Left ventricle myocardium inferior (tissue), 1 donor: ENCODE measurements at places on chromosomes 12 and 14. TPM values are rescaled to one million over a fixed set of nuclear protein-coding genes. Genes with fewer than 3 reads are reported as not detected.

DNA sequence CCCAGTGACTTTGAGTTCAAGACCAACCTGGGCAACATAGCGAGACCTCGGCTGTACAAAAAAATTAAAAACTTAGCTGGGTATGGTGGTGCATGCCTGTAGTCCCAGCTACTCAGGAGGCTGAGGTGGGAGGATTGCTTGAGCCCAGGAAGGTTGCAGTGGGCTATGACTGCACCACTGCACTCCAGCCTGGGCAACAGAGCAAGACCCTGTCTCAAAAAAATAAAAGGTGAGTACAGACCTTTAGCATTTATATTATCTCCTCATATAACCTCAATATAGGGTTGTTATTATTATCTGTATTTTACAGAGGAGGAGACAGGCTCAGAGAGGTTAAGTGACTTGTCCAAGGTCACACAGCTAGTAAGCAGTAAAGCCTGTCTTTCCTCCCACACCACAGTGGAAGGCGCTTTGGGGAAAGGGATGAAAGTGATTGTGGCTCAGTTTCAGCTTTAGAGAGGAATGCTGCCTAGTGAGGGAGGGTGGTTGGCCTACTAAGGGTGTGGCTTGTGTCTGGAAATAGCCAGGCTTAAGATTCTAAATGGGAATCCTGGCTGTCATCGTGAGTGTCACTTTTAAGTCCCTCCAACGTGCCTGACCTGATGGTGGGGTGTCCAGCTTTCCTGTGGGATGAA, 7.2 kb downstream of the TPCN1 start:
- no peak for DNase-seq
- H3K27me3 ChIP-seq: no peaks in the 10 kb centered on the region
- H3K4me1 ChIP-seq: peaks cover 100% of the 10 kb centered on the region
- peaks cover 72% of the 10 kb centered on the region for H3K36me3 ChIP-seq
- H3K4me3 ChIP-seq: peak overlapping the region; percentile 8
- H3K27ac ChIP-seq: peak overlapping the region; percentile 99

DNA sequence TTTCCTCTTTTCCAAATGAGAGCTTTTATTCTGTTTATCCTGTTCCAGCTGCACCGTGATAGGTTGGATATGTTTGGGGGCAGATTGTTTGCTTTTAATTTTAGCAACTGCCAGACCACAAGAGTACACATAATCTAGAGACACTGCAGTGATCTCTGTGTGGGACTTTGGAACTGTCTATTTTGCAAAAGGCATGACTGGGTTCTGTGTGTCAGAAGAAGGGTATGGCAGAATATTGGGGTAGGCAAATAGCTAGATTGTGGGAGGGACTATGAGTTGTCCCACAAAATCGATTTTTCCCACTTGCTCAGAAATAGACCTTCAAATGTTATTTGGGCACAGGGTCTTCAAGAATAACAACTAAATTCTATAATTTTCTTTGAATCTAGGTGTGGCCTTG, 275.9 kb upstream of the KITLG start:
- no peak overlapping the region for H3K4me3 ChIP-seq
- H3K27me3 ChIP-seq: no peaks in the 10 kb centered on the region
- DNase-seq: no peak
- H3K36me3 ChIP-seq: no peaks in the 10 kb centered on the region
- no peaks in the 10 kb centered on the region for H3K4me1 ChIP-seq

GRCh38 chr12:89882792-89883191, 174.2 kb upstream of the ATP2B1 start:
- no peak overlapping the region for H3K27ac ChIP-seq
- no peak for DNase-seq
- H3K4me3 ChIP-seq: no peak overlapping the region
- H3K27me3 ChIP-seq: peaks cover 17% of the 10 kb centered on the region
- H3K36me3 ChIP-seq: no peaks in the 10 kb centered on the region

GRCh38 chr14:26833621-26834176, 235.9 kb upstream of the NOVA1 start:
- DNase-seq: no peak
- H3K4me1 ChIP-seq: no peaks in the 10 kb centered on the region
- no peak overlapping the region for H3K4me3 ChIP-seq
- no peaks in the 10 kb centered on the region for H3K36me3 ChIP-seq
- no peak overlapping the region for H3K27ac ChIP-seq

The CEBPE gene
- not detected for total RNA-seq

DNA sequence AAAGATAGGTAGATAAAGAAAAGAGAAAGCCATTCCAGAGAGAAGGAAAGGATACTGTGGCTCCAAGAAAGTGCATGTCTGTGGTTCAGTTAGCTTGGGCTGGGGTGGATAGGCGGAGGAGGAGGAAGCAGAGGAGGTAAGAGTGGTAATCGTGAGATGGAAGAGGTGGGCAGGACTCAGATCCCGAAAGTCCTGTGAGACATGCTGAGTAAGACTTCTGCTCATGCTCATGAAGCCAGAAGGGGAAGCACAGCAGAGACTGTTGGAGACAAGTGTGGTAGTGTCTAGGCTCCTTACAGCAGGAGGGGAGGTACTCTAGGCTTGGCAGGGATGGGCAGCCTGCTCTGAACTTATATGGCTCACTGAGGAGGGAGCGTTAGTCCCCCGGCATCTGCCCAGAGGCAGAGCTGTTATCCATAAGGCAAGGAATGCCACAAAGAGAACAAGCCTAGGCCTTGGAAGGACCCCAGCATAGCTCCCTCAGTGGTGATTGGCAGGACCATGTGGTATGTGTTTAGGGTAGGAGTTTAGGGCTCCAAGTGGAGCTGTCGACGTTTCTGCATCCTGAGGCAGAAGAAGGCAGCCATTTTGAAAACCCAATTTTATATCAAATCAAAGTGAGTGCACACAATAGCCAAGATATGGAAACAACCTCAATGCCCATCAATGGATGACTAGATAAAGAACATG, 135.3 kb downstream of the SMOC1 start:
- peaks cover 4% of the 10 kb centered on the region for H3K4me1 ChIP-seq
- no peak overlapping the region for H3K4me3 ChIP-seq
- no peak overlapping the region for H3K27ac ChIP-seq

- H3K27me3 ChIP-seq: peaks cover 44% of the 10 kb centered on the region
- no peaks in the 10 kb centered on the region for H3K36me3 ChIP-seq
- DNase-seq: peak; percentile 19
- peaks cover 18% of the 10 kb centered on the region for H3K4me1 ChIP-seq
- peak overlapping the region; percentile 68 for H3K4me3 ChIP-seq
- no peak overlapping the region for H3K27ac ChIP-seq
Measured at GRCh38 chr12:81758421-81759189, 545 bp downstream of the PPFIA2 start.

The METTL3 gene
- 26.6 TPM for total RNA-seq

DNA sequence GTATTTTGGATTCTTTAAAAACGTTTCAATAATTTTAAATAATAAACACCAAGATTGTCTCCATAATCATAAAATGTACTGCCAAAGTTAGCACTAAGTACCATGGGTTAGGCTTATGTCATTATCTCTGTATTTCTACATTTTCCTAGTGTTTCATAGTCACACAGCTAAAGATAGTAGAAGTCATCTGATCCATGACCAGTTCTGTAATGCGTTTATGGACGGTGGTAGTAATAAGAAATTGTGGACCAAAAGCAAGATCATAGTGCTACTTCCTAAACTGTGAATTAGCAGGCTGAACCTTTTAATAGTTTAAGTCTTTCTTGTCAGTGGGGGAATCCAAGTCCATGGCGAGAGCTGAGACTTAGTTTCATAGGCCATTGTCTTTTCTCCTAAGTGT, 142.1 kb downstream of the AKAP6 start:
- no peaks in the 10 kb centered on the region for H3K36me3 ChIP-seq
- no peak for DNase-seq
- no peak overlapping the region for H3K4me3 ChIP-seq
- peaks cover 72% of the 10 kb centered on the region for H3K4me1 ChIP-seq

DNA sequence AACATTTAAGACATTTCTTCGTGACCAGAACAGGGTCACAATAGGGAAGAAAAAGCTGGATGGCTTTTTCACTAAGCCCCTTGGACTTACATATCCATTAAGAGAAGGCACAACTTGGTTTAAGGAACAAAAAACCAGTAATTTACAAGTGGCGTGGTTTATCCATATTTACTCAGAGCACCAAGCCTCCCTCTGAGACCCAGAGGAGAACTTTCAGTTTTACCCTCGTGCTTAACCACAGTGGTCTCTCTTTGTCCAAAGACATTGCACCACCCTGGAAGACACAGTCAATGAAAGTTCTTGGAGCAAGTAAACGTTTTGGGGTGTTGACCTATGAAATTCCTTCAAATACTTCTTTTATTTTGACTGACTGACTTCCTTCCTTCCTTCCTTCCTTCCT, 52.5 kb downstream of the SSPN start:
- no peaks in the 10 kb centered on the region for H3K27me3 ChIP-seq
- no peak overlapping the region for H3K4me3 ChIP-seq
- H3K36me3 ChIP-seq: no peaks in the 10 kb centered on the region
- DNase-seq: no peak

DNA sequence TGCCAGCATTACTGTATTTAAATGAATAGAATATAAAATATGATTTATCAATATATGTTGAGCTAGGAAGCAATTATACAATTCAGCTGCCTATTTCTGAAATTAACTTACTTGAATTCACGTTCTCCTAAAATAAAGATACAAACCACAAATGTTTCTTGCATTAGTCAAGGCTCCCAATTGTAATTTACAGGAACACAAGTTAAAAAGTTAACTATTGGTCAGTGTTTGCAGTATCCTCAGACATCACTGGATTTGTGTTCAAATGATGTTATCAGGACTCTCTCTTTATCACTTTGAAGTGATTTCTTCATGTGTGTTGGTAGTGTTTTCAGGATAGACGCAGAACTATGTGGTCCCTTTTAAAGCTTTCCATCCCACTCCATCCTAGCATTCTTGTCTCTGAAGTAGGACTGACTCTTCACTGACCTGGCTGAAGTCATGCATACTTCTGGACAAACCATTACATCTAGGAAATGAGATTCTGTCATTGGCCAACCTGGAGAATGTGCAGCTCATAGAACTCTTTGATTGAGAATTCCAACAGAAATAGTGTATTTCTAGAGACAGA, 156.1 kb downstream of the KICS2 start:
- no peak for DNase-seq
- H3K4me1 ChIP-seq: peaks cover 9% of the 10 kb centered on the region
- H3K27me3 ChIP-seq: no peaks in the 10 kb centered on the region
- H3K4me3 ChIP-seq: no peak overlapping the region
- H3K27ac ChIP-seq: no peak overlapping the region
- peaks cover 12% of the 10 kb centered on the region for H3K36me3 ChIP-seq

The APOLD1 gene
- 22.0 TPM for total RNA-seq

The KDM5A gene
- total RNA-seq: 28.2 TPM

DNA sequence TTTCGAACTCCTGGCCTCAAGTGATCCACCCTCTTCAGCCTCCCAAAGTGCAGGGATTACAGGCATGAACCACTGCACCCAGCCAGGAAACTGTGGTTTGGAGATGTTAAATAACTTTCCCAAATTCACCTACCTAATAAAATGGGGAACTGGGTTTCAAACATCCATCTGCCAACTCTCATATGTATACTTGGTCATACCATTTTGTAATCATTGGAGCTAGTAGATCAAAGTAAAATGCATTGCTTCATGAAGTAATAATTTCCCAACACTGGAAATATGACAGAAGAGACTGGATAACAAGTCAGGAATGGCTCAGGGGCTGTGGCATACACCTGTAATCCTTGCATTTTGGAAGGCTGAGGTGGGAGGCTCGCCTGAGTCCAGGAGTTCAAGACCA, 5.3 kb upstream of the HECTD1 start:
- H3K36me3 ChIP-seq: no peaks in the 10 kb centered on the region
- H3K4me3 ChIP-seq: no peak overlapping the region
- H3K27me3 ChIP-seq: no peaks in the 10 kb centered on the region
- DNase-seq: no peak
- H3K27ac ChIP-seq: no peak overlapping the region

DNA sequence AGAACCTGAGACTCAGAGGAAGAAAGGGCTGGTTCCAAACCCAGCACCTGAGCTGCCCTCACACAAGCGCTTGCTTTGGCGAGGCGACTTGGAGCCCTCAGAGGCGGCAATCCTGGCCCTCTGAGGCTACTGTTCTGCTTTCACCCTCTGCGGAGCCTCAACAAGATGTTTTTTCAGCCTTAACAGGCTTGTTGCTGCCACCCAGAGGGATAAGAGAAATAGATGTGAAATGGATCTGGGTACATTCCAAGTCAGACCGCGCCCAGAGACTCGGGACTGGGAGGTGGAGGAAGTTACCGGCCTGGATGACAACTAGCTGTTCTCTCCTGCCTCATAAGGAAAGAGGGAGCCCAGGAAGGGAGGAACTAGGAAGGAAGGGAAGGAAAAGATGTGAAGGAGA, 89.6 kb downstream of the TTC7B start:
- no peak for DNase-seq
- peaks cover 5% of the 10 kb centered on the region for H3K4me1 ChIP-seq
- no peak overlapping the region for H3K27ac ChIP-seq
- no peaks in the 10 kb centered on the region for H3K27me3 ChIP-seq

DNA sequence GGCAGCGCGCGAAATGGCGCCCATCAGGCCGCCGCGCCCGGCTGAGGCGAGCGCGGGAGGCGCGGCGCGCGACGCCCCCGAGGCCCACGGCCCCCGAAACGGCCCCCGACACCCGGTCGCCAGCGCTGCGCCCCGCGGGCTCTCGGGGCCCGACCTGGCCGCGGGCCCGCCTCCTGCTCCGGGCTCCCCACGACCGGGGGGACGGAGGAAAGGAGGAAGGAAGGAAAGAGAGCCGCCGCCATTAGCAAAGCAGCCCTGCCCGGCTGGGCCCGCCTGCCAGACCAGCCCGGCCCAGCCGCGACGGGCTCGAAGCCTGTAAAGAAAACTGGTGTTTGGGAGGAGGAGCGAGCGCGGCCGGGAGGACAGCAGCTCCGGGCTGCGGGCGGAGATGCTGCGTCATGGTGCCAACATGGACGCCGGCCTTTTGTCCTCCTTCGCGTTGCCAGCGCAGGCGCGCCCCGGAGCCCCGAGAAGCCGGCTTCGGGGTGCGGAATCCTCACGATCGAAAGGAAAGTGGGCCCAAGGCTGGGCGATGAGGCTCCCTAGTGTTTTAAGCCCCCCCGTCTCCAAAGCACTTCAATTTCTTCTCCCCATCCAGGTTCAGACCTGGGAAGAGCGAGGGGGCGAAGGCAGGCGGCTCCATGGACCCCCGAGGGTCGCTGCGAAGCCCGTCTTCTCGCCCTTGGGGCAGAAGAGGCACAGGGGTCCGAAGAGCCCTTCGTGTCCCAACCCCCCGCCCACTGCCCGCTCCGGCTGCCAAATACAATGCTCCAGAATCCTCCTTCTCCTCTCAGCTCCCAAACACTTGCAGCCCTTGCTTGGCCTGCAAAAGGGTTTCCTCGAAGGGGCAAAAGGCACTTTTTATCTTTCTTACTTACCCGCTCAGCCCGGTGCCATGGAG, 2.9 kb upstream of the SETD1B start:
- no peaks in the 10 kb centered on the region for H3K27me3 ChIP-seq
- H3K4me3 ChIP-seq: peak overlapping the region; percentile 81
- H3K27ac ChIP-seq: peak overlapping the region; percentile 100
- peaks cover 78% of the 10 kb centered on the region for H3K4me1 ChIP-seq
- DNase-seq: peak; percentile 85
- peaks cover 3% of the 10 kb centered on the region for H3K36me3 ChIP-seq

The RPL10L gene
- not detected for total RNA-seq

The VSX2 gene
- total RNA-seq: not detected

DNA sequence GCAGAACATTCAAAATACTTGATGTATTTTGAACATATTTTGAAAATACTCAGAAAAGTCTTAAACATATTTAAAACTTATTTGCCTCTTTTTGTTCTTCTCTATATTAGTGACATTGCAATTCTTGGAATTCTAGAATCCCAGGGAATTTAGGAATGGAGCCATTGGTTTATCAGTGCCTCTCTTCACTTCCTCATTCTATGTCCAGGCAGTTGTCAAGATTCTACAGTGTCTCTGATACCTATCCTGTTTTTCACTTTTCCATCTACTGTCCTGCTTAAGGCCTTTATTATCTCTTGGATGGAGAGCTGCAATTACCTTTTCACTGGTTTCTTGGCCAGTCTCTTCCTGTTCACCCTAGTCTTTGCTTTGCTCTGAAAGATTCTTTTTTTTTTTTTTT, 144.6 kb downstream of the TTLL5 start:
- peaks cover 24% of the 10 kb centered on the region for H3K4me1 ChIP-seq
- H3K27ac ChIP-seq: peak overlapping the region; percentile 72
- H3K36me3 ChIP-seq: peaks cover 11% of the 10 kb centered on the region
- H3K27me3 ChIP-seq: no peaks in the 10 kb centered on the region
